ENCODE measurements at places on chromosomes 6 and 20.

DNA sequence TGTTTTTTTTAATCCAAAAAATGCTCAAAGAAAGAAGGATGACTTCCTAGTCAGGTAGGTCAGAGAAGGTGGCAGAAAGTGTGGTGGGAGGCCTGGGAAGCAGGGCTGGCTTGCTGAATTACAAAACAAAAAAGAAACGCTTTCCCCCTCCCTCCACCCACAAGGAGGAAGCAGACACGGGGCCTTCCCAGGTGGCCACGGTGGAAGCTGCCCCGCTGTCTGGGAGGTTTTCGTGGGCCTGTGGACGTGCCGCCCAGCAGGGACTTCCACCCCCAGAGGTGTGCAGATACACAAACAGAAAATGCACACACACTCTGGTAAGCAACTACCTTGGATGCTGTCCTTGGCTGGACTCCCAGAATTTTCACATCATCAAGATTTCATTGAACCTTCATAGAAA lies 198.2 kb upstream of the CDH4 start:
- DNase-seq = no peak

DNA sequence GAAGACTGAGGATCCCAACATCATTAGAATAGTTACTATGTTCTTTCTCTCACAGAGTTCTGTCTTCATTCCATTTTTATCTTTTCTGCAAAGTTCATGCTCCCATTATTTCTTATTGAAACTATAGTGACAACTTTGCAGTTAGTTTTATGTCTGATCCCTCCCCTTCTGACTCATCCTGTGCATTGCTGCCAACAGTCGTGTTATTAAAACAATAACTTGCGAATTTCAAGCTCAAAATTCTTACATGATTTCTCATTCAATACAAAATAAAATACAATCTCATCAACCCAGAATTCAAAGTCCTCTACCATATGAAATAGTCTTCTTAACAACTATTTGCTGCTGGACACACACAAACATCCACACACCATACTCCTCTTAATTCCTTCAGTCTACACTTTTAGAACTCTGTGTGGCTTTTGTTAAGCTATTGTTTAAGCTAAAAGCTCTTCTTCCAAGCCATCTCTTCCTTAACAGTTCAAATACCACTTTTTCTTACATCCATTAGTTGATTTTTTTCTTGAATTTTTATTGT lies 261.4 kb upstream of the IRAK1BP1 start:
- peak; percentile 62 for DNase-seq

DNA sequence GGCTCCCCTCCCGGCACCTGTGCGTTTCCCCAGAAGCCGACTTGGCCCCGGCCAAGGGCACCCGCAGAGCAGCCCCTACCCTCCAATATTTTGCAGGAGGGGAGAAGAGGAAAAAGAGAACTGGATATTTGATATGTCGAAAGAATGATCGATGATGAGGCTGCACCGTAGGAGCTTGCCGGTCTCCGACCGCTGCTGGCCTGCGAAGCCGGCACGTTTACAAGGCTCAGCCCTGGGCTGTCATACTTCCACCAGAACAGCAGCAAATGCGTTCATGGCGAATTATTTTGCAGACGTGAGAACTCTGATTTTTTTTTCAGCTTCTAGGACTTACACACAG lies 296.7 kb downstream of the TFAP2C start:
- DNase-seq = no peak

- peak; percentile 11 for DNase-seq
Observed at GRCh38 chr6:168116975-168117899, 38.2 kb upstream of the FRMD1 start.

GRCh38 chr6:141452354-141452686 lies 680.4 kb upstream of the GJE1 start:
- no peak for DNase-seq

DNA sequence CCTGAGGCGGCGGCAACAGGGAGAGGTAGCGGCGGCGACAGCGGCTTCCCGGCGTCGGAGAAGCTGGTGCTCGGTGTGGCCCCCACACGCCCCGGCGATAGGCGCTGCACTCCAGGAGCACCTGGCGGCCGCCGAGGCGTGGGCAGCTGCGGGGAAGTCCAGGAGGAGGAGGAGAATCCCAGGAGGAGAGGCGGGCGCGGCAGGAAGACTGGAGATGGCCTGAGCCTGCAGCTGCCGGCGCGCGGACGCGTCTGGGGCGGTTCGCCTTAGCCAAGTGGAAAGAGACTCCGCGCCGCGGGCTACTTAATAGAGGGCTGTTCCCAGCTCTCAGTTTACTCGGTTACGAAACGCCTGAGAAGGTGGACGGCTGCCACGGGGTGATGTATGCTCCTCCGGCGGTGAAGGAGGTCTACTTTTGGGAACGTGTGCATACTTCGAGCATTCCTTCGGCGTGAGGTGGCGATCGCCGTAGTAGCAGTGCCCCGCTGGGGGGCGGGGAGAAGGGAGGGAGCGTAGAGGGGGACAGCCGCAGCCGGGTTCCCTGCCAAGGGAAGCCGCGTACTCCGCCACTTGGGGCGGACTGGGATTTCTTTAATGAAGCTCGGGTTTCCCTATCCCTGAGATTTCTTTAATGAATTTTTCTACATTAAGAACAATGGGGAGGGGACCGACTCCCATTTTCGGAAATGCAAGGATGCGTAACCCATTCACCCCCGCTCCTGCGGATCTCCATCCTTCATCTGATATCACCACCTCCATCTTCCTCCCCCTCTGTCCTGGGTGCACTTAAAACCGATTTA lies at the start of gene COL12A1:
COL12A1 (minus strand) TSS at position 278 of the 800 bp plus-strand sequence. CDS start 3,261 bp downstream, outside the sequence.
- peak; percentile 98 for DNase-seq

GRCh38 chr6:87916446-87916845 lies 131.2 kb upstream of the SPACA1 start:
- no peak for DNase-seq

DNA sequence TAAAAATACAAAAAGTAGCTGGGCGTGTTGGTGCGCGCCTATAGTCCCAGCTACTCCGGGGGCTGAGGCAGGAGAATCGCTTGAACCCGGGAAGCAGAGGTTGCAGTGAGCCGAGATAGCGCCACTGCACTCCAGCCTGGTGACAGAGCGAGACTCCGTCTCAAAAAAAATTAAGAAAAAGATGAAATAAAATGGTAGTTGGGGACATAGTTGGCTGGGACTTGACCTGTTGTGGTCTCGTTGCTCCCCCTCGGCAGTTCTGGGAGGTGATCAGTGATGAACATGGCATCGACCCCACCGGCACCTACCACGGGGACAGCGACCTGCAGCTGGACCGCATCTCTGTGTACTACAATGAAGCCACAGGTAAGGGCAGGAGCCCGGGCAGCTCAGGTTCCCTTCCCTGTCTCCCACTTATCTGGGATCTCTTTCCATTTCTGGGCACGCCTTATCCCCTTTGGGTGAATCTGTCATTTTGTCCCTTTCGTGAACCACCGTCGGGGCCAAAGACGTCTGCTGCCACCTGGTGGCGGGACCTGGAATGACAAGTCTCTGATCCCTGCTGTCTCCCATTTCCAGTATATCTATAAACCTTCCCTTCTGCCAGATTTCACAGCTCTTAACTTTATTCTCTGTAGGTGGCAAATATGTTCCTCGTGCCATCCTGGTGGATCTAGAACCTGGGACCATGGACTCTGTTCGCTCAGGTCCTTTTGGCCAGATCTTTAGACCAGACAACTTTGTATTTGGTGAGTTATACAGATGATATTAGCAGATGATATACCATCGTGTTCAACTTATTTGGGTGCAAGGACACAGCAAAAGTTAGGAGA lies 2.3 kb downstream of the TUBB start:
- DNase-seq = peak; percentile 83

DNA sequence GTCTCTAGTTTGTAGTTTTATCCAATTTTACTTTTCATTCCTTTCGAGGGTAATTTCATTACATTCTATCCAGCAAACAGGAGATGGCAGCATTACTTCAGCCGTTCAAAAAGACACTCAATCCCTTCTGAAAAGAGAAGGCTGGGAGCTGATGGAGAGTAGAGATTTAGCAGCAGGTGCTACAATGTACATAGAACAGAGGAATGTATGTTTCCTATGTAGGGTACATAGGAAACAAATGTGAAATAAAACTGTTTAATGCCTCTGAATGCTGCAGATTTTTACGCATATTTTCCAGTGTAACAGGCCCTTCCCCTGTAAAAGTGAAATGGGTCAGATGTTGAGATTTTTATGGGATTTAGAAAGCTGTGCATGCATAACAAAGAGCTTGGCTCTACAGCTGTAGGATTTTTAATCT lies 16.0 kb downstream of the RPS12 start:
- DNase-seq = peak; percentile 57

GRCh38 chr20:1435337-1435699 lies 31.3 kb downstream of the NSFL1C start:
- no peak for DNase-seq

GRCh38 chr6:155943635-155944034 lies 488.0 kb upstream of the NOX3 start:
- peak; percentile 65 for DNase-seq

DNA sequence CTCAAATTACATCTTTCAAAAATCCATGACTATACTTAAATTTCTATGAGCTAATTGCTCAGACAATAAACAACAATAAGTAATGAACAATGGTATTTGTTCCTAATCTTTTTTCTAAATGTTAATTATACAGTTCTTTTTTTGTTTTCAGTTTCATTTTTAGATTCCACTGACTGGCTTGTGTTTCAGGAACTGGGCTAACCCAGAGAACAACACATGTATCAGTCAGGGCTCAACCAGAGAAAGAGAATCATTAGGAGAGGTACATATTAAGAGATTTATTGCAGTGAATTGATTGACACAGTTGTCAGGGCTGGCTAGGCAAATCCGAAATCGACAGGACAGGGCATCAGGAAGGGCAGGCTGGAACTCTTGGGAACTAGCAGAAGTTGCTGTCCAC lies 182.8 kb downstream of the GRM1 start:
- DNase-seq = no peak
